ENCODE measurements at places on chromosomes 3 and 15.
A peak's percentile ranks its signal among the peaks of the same experiment; 100 is the strongest.

DNA sequence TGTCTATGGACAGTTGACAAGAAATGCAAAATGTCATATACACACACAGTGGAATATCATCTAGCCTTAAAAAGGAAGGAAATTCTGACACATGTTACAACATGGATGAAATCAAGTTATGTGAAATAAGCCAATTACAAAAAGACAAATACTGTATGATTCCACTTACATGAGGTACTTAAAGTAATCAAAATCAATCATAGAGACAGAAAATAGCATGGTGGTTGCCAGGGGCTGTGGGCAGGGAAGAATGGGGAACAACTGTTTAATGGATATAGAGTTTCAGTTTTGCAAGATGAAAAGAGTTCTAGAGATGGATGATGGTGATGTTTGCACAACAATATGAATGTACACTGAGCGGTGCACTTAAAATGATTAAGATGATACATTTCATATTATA lies 613.8 kb upstream of the ZNF385D start:
- no peak for DNase-seq

- DNase-seq = peak; percentile 40
Measured at GRCh38 chr15:76057332-76058000, 2.3 kb upstream of the TMEM266 start.

DNA sequence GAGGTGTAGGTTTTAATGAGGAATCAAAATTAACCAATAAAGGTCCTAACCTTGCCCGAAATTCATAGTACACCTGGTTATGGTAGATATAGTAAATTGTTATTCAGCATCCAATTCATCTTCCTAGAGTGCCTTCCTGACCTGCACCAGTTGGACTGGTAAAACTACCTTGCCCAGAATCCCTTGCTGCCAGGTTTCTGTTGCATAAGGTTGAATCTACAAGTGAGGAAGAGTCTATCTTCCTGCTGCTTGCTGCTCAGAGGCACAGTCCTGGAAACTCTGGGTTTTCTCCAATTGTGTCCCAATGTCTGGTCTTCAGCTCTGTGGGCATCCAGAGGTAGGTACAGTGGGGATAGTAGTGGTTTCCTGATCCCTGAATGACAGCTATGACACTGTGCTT lies 17.3 kb downstream of the CCDC54 start:
- no peak for DNase-seq

- no peak for DNase-seq
Measured at GRCh38 chr3:40770061-40770460, 245.3 kb downstream of the ZNF621 start.
